ENCODE measurements at places on chromosomes 2 and 18. TPM values are rescaled to one million over a fixed set of nuclear protein-coding genes. Genes with fewer than 3 reads are reported as not detected.

GRCh38 chr2:196160101-196160500 lies 11.3 kb downstream of the STK17B start:
- DNase-seq = no peak

Gene NEUROD1
- not detected for total RNA-seq

DNA sequence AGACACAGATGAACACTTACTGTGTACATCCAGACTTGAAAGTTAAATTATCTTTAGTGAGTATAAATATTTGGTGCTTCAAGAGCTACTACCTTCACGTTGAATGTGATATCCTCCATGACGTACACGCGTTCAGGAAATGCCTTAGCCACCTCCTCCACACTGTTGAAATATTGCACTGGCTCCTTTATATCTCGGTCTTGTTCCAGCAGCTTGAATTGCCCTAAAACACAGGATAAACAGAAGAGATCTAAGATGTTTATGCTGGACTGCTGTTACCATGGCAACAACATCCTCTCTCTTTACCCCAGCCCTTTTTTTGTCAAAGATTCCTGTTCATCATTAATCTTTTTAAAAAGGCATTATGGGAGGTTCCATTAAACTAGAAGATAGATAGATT lies 120.3 kb downstream of the MEP1B start:
- DNase-seq = no peak

GRCh38 chr18:69261406-69261805 lies 139.3 kb upstream of the DOK6 start:
- DNase-seq = no peak

DNA sequence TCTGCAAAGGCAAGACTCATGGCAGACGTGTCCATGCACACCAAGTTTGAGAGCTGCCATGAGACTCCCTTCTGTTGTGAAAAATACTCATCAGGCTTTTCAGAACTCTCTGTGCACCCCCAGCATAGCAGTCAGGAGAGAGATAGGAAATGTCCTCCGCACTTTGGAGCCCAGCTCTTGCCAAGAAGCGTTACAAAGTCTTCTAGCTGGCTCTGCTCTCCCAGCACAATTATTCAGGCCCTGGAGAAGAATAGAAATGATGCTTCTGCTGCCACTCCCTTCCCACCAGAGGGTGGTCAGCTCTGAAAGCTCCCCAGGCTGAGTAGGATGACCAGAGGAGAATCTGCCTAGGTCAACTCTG lies 594.4 kb upstream of the ID2 start:
- DNase-seq = no peak

DNA sequence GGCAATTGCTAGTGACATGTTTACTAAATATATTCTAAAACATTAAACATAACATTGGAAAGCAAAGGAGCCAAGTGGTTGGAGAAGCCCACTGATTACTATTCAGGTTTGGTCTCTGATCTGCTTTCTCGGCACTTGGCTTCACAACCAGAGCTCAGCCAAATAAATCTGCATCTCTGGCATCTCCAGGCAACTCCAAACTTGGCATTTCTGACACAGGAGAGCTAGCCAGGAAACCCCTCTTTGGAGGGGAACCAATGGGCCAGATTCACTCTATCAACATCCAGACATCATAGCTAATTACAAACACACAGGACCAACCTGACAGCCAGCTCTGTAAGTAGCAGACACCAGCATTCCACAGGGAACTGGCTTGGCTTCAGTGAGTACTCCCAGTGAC lies 150.3 kb upstream of the ETAA1 start:
- DNase-seq = no peak

GRCh38 chr2:42114091-42114490 lies 55.1 kb upstream of the EML4 start:
- no peak for DNase-seq

- no peak for DNase-seq
These were observed 350.4 kb upstream of the FSIP2 start for GRCh38 chr2:185388226-185388625.

- no peak for DNase-seq
These were observed 144.1 kb downstream of the FHOD3 start for GRCh38 chr18:36441426-36442240.

DNA sequence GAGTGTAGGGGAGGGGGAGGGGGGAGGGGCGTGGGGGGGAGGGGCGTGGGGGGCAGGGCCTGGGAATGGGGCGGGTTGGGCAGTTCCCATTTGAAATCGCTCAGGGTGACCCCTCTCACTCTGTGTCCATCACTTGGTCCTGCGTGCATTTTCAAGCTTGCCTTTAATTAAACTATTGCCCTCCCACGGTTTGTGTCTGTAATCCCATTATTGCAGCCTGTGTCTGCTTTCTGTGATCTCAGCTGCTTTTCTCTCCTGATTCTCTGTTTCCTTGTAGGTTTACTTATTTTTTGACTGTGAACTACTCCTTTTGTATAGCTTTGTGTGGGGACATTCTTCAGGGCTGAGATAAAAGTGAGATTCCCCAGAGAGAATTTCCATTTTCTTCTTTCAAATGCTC lies 1.3 kb downstream of the DCDC2C start:
- no peak for DNase-seq

DNA sequence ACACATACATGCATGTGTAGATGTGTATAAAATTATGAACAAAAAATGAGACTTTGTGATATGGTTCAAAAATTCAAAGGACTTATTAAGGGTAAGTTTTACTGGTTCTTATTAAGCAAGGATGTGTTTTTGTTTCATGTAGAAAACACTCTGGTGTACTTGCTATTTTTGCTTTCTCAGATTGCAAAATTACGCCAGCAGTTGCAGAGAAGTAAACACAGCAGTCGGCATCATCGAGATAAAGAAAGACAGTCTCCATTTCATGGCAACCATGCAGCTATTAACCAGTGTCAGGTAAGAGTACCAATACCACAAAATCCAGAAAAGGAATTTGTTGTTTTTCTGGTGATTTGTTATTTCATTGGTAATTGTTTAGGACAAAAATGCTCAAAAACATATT lies 91.3 kb downstream of the FAM117B start:
- DNase-seq = no peak

GRCh38 chr2:126849486-126849885 lies 49.2 kb upstream of the TEX51 start:
- DNase-seq = no peak

DNA sequence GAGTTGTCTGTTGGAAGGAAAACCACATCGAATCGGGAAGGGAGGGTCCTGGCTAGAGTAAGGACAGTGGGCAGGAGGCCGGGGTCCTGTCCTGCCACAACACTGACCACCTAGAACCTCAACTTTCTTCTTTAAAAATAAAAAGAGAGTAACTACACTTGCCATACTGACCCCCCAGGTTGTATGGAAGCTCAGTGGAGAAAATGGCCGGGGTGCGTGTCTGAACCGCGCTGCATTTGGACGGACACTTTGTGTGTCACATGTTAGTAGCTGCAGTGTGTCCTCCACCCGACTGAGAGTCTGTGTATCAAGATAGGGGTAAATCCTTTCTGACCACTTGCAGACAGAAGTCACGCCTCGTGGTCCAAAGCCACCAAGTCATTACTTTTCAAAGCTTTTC lies 87.0 kb downstream of the GBX2 start:
- DNase-seq = no peak

- no peak for DNase-seq
These were observed 36.8 kb downstream of the ACVR1 start for GRCh38 chr2:157839162-157839801.

- no peak for DNase-seq
These were observed 335.7 kb downstream of the GALNT13 start for GRCh38 chr2:154207288-154208047.

DNA sequence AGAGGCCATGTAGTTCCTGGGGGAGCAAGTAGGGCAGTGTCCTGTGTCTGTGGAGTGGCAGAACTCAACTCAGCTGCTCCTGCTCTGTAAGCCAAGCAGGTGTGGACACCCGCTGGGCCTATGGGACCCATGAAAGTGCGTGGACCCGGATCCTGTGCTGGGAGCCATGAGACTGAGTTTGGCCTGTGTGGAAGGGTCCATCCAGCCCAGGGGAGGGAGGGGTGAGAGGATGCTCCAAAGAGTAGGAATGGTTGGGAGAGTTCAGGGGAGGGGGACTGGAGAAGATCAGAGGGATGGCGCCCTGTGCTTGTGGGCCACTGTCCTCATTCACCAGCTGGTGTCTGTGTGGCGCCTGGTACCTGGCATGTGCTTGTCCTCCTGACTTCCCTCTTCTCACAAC lies 226.4 kb upstream of the HS6ST1 start:
- DNase-seq = no peak

Gene CFC1
- not detected for total RNA-seq

GRCh38 chr2:75622500-75622899 lies 24.1 kb upstream of the MRPL19 start:
- DNase-seq = no peak

Data from cardiac septum (tissue), 1 donor.